ENCODE measurements at places on chromosomes 12 and 14. TPM values are rescaled to one million over a fixed set of nuclear protein-coding genes. Genes with fewer than 3 reads are reported as not detected.
A peak's percentile ranks its signal among the peaks of the same experiment; 100 is the strongest.

- H3K27me3 ChIP-seq, result no peaks in the 10 kb centered on the region
- peaks cover 3% of the 10 kb centered on the region for H3K4me1 ChIP-seq
- peak overlapping the region; percentile 27 for H3K27ac ChIP-seq
- no peak for DNase-seq
- peak overlapping the region; percentile 69 for H3K4me3 ChIP-seq
These were observed 7.2 kb upstream of the ANKRD9 start for GRCh38 chr14:102516531-102517391.

- no peak overlapping the region for H3K27ac ChIP-seq
- H3K36me3 ChIP-seq, result peaks cover 2% of the 10 kb centered on the region
- DNase-seq, result no peak
- no peaks in the 10 kb centered on the region for H3K27me3 ChIP-seq
- peaks cover 23% of the 10 kb centered on the region for H3K4me1 ChIP-seq
- H3K4me3 ChIP-seq, result no peak overlapping the region
These were observed 57.0 kb upstream of the CERS5 start for GRCh38 chr12:50224026-50224692.

DNA sequence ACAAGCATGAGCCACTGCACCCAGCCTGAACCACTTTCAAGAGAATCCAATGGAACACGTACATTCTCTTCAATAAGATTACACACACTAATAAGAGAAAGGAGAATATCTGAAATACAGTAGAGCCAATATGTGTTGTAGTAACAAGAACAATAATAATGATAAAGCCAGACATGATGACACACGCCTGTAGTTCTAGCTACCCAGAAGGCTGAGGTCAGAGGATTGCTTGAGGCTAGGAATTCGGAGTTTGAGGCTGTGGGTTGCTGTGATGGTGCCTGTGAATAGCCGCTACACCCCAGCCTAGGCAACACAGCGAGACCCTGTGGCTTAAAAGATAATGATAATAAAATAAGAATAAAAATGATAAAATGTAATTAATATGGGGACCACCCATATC is 15.6 kb downstream of the APOBEC1 start:
- no peak overlapping the region for H3K4me3 ChIP-seq
- H3K27me3 ChIP-seq, result peaks cover 9% of the 10 kb centered on the region
- H3K36me3 ChIP-seq, result no peaks in the 10 kb centered on the region
- no peaks in the 10 kb centered on the region for H3K4me1 ChIP-seq

DNA sequence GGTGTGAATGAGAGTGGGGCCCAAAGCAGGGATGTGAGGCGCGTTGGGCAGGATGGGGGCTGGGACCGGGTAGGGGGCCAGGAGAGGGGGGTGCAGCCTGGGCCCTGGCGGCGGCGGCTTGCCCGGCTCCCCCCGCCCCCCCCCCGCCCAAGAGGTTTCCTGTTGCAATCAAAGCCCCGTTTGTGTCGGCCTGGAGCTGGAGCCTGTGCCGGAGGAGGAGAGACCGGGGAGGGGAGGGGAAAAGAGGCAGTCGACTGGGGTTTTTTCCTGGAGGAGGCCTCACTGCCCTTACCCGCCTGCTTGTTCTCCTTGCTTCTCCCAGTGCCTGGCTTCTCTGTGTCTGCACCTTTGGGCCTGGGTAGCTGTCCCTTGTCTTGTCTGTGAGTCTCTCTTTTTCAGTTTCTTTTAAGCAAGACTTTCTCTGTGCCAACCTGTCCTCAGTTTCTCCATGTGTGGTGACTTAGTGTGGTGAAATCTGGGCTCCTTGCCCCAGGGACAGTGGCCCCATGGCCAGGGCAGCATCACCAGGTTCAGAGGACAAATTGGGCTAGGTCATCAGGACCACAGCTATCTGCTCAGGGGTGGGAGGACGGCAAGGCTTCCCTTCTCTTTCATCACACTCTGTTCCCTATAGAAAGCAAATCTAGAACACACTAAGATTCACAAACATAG is 8.5 kb downstream of the RARG start:
- no peaks in the 10 kb centered on the region for H3K27me3 ChIP-seq
- peaks cover 2% of the 10 kb centered on the region for H3K36me3 ChIP-seq
- H3K4me3 ChIP-seq, result peak overlapping the region; percentile 16
- H3K27ac ChIP-seq, result peak overlapping the region; percentile 95
- H3K4me1 ChIP-seq, result peaks cover 58% of the 10 kb centered on the region
- DNase-seq, result no peak

DNA sequence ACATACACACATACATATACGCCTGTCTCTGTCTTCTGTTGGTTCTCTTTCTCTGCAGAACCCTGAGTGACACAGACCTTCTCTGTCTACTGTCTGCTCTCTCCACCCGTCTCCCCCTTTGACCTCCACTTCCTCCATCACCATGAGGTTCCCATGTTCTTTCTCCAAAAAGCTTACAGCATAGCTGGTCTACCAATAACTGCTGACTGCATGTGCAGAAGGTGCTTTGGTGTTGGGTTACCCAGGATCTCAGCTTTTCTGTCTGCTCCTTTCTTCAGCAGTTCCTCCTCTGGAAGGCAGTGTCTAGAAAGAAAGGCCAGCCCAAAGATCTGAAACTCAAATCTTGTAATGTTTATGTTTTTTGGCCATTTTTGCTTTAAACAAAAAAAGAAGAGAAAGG is 125.6 kb downstream of the SMOC1 start:
- no peaks in the 10 kb centered on the region for H3K27me3 ChIP-seq
- H3K4me1 ChIP-seq, result peaks cover 8% of the 10 kb centered on the region
- H3K4me3 ChIP-seq, result no peak overlapping the region
- no peak overlapping the region for H3K27ac ChIP-seq
- H3K36me3 ChIP-seq, result no peaks in the 10 kb centered on the region
- no peak for DNase-seq

- no peaks in the 10 kb centered on the region for H3K27me3 ChIP-seq
- DNase-seq, result no peak
- H3K27ac ChIP-seq, result no peak overlapping the region
These were observed 4.9 kb upstream of the MAX start for GRCh38 chr14:65107200-65107599.

DNA sequence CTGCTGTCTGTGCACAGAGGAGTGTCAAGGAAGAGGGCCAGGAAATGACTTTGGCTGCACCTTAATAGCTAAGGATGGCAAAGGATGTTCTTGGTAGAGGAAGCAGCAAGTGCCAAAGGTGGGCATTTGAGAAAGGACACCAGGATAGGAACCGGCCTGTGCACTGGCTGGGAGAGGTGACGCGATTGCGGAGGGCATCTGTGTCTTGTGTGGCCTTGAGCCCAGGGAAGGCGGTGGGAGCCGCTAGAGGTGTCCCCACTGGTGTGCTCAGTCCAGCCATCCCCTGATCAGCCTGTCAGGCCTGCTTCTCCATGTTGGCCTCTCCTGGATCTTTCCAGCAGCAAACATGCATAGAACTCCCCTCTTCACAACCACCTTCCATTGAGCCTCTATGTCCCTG is 30.2 kb downstream of the PAPLN start:
- no peak overlapping the region for H3K4me3 ChIP-seq
- H3K27ac ChIP-seq, result no peak overlapping the region
- H3K27me3 ChIP-seq, result no peaks in the 10 kb centered on the region
- DNase-seq, result no peak
- H3K36me3 ChIP-seq, result peaks cover 5% of the 10 kb centered on the region

The SLC7A8 gene
- 0.89 TPM for total RNA-seq

DNA sequence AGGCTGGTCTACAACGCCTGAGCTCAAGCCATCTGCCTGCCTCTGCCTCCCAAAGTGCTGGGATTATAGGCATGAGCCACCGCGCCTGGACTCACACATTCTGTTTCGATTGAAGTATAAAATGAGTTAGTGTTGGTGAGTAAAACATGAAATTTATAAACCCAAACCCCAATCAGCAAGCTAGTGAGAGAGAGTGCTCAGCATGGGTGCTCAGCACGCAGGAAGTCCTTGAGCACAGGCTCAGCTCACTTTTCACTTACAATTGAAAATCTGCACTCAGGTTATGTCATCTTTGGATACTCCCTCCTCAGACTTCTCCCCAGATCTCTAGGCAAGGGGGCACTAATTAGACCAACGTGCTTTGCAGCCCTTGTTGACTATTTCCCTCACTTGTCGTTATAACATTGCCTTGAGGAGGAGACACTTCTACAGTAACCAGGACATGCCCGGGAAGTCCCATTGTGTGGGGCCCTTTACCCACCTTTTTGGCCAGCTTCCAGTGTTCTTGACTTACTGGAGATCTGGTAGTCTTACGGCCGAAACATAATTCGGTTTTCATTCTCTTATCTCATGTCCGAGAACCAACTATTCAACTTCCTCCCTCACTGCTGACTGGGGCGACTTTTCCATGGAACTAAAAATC is 68.5 kb upstream of the AMN1 start:
- no peak overlapping the region for H3K4me3 ChIP-seq
- DNase-seq, result no peak
- no peaks in the 10 kb centered on the region for H3K36me3 ChIP-seq

DNA sequence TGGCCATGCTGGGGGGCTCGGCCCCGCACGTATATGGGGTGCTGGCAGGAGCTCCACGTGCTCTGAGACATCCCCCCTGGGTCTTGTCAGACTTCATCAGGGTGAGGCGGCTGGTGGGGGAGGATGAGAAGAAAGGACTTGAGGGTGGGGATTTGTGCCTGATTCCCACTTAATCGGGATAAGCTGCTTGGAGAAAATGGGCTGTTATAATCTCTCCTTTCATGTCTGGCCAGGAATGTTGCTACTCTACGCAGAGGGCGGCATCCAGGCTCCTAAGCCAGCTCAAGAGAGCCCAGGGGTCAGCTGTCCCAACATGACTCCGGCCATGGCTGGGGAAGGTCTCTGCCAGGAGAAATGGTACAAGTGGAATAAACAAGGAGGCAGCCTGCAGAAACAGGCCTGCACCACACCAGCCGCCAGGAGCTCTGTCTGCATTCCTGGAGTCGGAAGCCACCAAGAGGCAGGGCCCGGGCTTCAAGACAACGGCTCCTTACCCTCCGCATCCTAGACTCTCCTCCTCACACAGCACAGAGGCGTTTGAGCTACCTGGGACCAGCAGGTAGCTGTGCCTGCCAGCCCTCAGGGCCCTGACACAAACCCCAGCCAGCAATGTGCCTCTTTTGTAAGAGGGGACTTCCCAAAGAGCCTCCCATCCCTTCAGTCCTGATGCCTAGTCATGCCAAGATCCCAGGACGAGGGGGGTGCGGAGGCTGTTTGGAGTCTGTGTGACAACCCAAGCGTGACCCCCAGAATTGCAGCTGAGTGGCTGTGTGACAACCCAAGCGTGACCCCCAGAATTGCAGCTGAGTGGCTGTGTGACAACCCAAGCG is 195.8 kb upstream of the DIO3 start:
- H3K36me3 ChIP-seq, result no peaks in the 10 kb centered on the region
- no peak overlapping the region for H3K27ac ChIP-seq
- H3K27me3 ChIP-seq, result peaks cover 10% of the 10 kb centered on the region
- DNase-seq, result no peak

DNA sequence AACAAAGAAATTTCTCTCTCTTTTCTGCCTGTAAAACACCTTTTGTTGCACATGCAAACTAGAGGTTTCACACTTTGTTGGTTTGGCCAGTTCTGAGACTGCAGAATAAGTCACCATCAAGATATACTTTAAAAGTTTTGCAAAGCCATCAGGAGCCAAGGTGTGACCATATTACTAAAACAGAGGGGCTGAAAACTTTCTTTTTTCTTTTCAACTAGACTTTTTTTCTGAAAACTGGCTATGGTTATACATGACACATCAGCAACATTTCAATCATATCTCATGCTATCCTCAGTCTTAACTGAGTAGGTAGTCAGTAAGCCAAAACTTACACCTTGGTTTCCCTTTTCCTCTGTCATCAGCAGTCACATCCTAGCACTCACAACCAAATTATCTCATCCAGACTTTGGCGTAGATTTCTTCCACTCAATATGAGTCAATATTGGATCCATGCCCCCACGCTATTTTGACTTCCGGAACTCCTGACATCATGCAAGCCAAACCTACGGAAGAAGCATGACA is 4.1 kb upstream of the IFNG start:
- no peaks in the 10 kb centered on the region for H3K36me3 ChIP-seq
- H3K4me3 ChIP-seq, result no peak overlapping the region
- no peak for DNase-seq
- H3K4me1 ChIP-seq, result no peaks in the 10 kb centered on the region

The DPPA3 gene
- not detected for total RNA-seq

All from chondrocyte (in vitro differentiated cells).